Activated T-helper 1 cell treated with anti-CD3 and anti-CD28 coated beads, Interleukin-12 subunit alpha, Interleukin-12 subunit beta, Interleukin-2, Interleukin-4 antibody, amounts not matched to agents 30 ng/mL and 10 ng/mL and 1 ng/mL, durations not matched to agents 14 hours and 24 hours and 36 hours (primary cell): ENCODE measurements at places on chromosomes 12 and 14. TPM values are rescaled to one million over a fixed set of nuclear protein-coding genes. Genes with fewer than 3 reads are reported as not detected.

KRT6A gene
- total RNA-seq, result not detected in 2 replicates

- no peaks in the 10 kb centered on the region for H3K36me3 ChIP-seq
- H3K27me3 ChIP-seq, result peaks cover 4% of the 10 kb centered on the region
- no peak overlapping the region for H3K4me3 ChIP-seq
Measured at GRCh38 chr14:98946940-98947339, 325.1 kb downstream of the BCL11B start.

DNA sequence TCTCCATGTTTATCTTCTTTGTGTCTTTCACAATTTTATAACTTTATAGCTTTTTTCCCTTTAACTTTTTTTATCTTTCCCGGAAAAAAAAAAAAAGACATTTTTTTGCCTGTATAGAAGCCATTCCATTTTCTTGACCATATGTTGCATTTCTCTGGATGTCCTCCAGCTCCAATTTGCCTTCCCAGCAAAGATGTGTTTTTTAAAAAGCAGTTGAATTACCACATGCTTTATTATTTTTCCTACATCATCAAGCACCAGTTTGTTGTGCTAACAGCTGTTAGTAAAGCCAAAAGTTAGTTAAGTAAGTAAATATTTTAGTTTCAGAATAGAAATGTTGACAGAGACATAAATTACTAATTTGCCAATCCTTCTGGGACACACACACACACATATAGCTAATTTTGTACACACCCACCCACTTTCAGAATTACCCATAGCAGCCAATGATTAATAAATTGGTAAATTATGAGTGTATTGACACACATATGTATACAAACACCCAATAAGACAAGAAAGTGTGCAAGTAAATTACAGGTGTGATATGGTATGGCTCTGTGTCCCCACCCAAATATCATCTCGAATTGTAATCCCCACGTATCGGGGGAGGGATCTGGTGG lies 118.3 kb downstream of the SLC38A6 start:
- peaks cover 37% of the 10 kb centered on the region for H3K4me1 ChIP-seq
- peaks cover 9% of the 10 kb centered on the region for H3K36me3 ChIP-seq
- DNase-seq, result no peak
- H3K27ac ChIP-seq, result peak overlapping the region; percentile 8
- no peak overlapping the region for H3K4me3 ChIP-seq

GRCh38 chr12:77384941-77385340 lies 319.6 kb upstream of the E2F7 start:
- H3K36me3 ChIP-seq, result no peaks in the 10 kb centered on the region
- DNase-seq, result no peak
- no peak overlapping the region for H3K27ac ChIP-seq
- no peak overlapping the region for H3K4me3 ChIP-seq
- H3K4me1 ChIP-seq, result no peaks in the 10 kb centered on the region
- H3K27me3 ChIP-seq, result no peaks in the 10 kb centered on the region

GRCh38 chr12:56103066-56103711 lies 1.2 kb upstream of the PA2G4 start:
- no peaks in the 10 kb centered on the region for H3K27me3 ChIP-seq
- DNase-seq, result no peak
- H3K27ac ChIP-seq, result peak overlapping the region; percentile 89

- no peaks in the 10 kb centered on the region for H3K27me3 ChIP-seq
- no peak for DNase-seq
- H3K4me1 ChIP-seq, result no peaks in the 10 kb centered on the region
- no peaks in the 10 kb centered on the region for H3K36me3 ChIP-seq
- no peak overlapping the region for H3K27ac ChIP-seq
- no peak overlapping the region for H3K4me3 ChIP-seq
Measured at GRCh38 chr12:43118234-43118633, 433.8 kb downstream of the ADAMTS20 start.

GRCh38 chr14:99173086-99173485 lies 98.9 kb downstream of the BCL11B start:
- H3K27ac ChIP-seq, result no peak overlapping the region
- DNase-seq, result no peak
- H3K27me3 ChIP-seq, result no peaks in the 10 kb centered on the region
- peaks cover 17% of the 10 kb centered on the region for H3K36me3 ChIP-seq

- no peaks in the 10 kb centered on the region for H3K27me3 ChIP-seq
- no peaks in the 10 kb centered on the region for H3K36me3 ChIP-seq
- no peaks in the 10 kb centered on the region for H3K4me1 ChIP-seq
- no peak overlapping the region for H3K4me3 ChIP-seq
- DNase-seq, result no peak
Measured at GRCh38 chr12:88366101-88366500, 214.2 kb downstream of the KITLG start.

- H3K36me3 ChIP-seq, result no peaks in the 10 kb centered on the region
- no peak overlapping the region for H3K4me3 ChIP-seq
- no peaks in the 10 kb centered on the region for H3K4me1 ChIP-seq
- H3K27ac ChIP-seq, result no peak overlapping the region
Measured at GRCh38 chr12:112665958-112666357, 125.6 kb upstream of the RPH3A start.

ACSS3 gene
- total RNA-seq, result not detected in 2 replicates

DNA sequence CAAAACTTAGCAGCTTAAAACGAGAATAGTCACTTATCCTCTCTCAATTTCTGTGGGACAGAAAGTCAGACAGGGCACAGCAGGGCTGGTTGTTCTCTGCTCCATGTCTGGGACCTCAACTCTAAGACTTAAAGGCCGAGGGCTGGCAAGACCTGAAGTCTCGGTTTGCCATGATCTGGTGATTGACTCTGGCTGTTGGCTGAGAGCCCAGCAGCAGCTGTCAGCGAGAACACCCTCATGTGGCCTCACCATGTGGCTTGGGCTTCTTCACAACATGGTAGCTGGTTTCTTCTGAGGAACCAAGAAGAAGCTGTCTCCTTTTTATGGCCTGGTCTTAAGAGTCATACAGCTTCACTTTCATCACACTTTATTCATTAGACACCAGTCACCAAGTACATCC lies 1.7 kb upstream of the VASH1 start:
- no peaks in the 10 kb centered on the region for H3K36me3 ChIP-seq
- peaks cover 55% of the 10 kb centered on the region for H3K27me3 ChIP-seq
- peaks cover 24% of the 10 kb centered on the region for H3K4me1 ChIP-seq
- DNase-seq, result no peak

DNA sequence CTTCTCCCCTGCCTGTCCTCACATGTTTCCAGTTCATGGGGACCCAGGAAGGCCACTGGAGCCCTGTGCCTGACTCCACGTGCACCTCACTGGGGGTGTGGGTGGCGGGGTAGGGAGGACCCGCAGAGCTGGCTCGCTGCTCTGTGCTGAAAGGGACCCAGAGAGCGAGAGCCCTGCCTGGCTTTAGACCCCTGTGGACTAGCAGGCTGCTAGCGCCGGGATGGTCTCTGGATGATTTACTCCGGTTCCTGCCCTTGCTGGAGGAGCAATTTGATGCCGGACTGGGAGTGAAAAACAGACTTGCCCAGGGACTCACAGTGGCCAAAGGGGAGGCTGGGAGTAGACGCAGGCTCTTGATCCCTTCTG lies 49.0 kb downstream of the NTF3 start:
- no peaks in the 10 kb centered on the region for H3K4me1 ChIP-seq
- no peak for DNase-seq
- no peak overlapping the region for H3K4me3 ChIP-seq

- H3K27ac ChIP-seq, result no peak overlapping the region
- peaks cover 33% of the 10 kb centered on the region for H3K36me3 ChIP-seq
- peaks cover 11% of the 10 kb centered on the region for H3K4me1 ChIP-seq
- no peak for DNase-seq
Measured at GRCh38 chr14:89524990-89525667, 108.1 kb upstream of the FOXN3 start.

GRCh38 chr12:111089616-111090015 lies 169.2 kb upstream of the MYL2 start:
- H3K36me3 ChIP-seq, result no peaks in the 10 kb centered on the region
- H3K4me1 ChIP-seq, result peaks cover 8% of the 10 kb centered on the region
- H3K27me3 ChIP-seq, result peaks cover 2% of the 10 kb centered on the region
- no peak overlapping the region for H3K27ac ChIP-seq

DNA sequence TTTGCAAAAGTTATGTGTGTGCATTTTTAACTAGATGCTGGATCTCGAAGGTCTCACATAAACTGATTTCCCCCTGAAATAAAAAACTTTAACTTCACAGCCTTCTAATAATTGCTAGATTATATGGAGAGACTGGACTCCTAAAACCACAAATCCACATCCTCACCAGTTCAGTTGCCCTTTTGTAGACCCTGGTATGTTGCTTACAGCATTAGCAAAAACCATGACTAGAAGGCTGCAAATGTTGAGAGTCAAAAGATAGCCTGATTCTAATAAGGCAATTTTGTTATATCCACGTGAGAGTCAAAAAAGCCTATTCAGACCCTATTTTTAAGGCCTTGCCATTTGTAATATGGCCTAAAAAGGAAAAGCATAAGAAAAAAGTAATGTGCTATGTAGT lies 37.4 kb downstream of the RASSF8 start:
- H3K4me1 ChIP-seq, result no peaks in the 10 kb centered on the region
- no peak overlapping the region for H3K4me3 ChIP-seq
- H3K36me3 ChIP-seq, result no peaks in the 10 kb centered on the region
- no peak overlapping the region for H3K27ac ChIP-seq
- H3K27me3 ChIP-seq, result peaks cover 9% of the 10 kb centered on the region

ACOT4 gene
- total RNA-seq, result 1.1 and 1.9 TPM in 2 replicates

DNA sequence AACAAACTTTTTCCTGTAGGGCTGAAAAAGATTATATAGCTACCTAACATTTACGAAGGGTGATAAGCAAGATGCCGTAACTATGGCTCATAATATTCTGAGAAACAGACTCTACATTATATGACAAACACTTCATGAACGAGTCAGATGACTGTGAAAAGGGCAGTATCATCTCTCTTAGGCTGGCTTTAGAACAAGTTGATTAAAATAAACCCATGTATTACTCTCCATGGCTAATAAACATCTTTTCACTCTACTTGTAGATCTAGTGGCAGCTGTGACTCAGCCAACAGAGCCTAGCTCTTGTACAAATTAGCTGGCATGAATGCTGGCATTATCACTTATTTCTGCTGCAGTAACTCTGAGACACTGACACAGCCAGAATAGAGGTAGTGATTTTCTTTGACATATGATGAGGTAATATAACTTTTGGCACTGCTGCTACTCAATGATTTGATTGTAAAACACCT lies 47.1 kb downstream of the SLC2A13 start:
- no peak overlapping the region for H3K4me3 ChIP-seq
- H3K36me3 ChIP-seq, result no peaks in the 10 kb centered on the region
- H3K27me3 ChIP-seq, result peaks cover 7% of the 10 kb centered on the region
- no peak overlapping the region for H3K27ac ChIP-seq
- no peaks in the 10 kb centered on the region for H3K4me1 ChIP-seq

DNA sequence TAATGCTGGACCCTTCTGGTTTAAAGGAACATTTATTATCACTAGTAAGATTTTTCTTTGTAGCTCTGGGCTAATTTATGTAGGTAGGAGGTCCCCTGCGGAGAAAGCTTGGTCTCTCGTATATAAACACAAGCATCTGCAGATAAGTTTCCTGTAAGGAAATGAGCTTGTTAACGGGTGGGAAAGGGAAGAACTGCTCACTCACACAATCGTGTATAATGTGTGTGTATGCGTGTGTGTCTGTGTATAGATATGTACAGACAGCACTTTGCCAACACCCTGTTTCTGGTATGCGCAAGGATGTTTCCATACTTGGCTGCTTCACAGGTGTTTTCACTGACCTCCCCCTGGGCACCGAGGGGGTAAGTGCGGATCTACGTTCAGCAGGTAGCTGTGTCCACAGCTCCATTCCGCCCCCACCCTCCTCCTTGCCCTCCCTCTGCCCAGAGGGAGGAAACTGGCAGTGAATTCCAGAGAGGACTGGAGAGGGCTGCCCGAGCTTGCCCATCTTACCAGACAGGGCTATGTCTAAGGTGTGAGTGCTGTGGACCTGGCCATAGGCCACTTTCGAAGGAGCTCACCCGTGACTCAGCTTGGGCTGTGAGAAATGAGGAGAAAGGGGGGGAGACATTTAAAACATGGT lies 65.2 kb downstream of the NINJ2 start:
- DNase-seq, result no peak
- peaks cover 7% of the 10 kb centered on the region for H3K4me1 ChIP-seq
- no peak overlapping the region for H3K4me3 ChIP-seq
- H3K27ac ChIP-seq, result no peak overlapping the region
- H3K27me3 ChIP-seq, result peaks cover 8% of the 10 kb centered on the region
- H3K36me3 ChIP-seq, result peaks cover 2% of the 10 kb centered on the region

LTBP2 gene
- 0.05 and 0.24 TPM in 2 replicates for total RNA-seq

- H3K4me3 ChIP-seq, result no peak overlapping the region
- H3K27ac ChIP-seq, result no peak overlapping the region
- H3K36me3 ChIP-seq, result no peaks in the 10 kb centered on the region
- no peaks in the 10 kb centered on the region for H3K4me1 ChIP-seq
- no peak for DNase-seq
Measured at GRCh38 chr12:111822886-111823285, 19.1 kb upstream of the MAPKAPK5 start.

DNA sequence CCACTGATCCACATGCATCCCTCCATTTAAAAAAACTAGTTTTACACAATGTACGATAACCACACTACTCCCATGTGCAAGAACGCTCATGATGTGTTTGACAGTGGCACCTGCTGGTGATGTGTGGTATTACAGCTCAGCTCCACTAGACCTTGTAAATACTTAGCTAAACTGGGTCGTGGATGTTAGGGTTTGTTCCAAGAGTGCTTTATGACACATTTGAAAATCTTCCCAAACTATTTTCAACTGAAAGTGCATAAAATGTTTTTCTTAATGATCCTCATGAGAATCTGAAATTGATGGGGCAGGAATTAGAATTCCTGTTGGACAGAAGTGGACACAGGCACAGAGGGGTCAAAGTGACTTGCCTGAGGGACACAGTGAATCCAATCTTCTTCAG lies 99.2 kb downstream of the SCARB1 start:
- peaks cover 3% of the 10 kb centered on the region for H3K36me3 ChIP-seq
- no peak for DNase-seq
- H3K4me3 ChIP-seq, result no peak overlapping the region
- H3K4me1 ChIP-seq, result peaks cover 37% of the 10 kb centered on the region

GRCh38 chr14:39350866-39351265 lies 81.4 kb downstream of the FBXO33 start:
- no peak overlapping the region for H3K27ac ChIP-seq
- H3K4me1 ChIP-seq, result no peaks in the 10 kb centered on the region
- H3K4me3 ChIP-seq, result no peak overlapping the region
- peaks cover 36% of the 10 kb centered on the region for H3K36me3 ChIP-seq

GRCh38 chr12:29782285-29782870 lies 1.4 kb downstream of the TMTC1 start:
- no peak overlapping the region for H3K27ac ChIP-seq
- peaks cover 12% of the 10 kb centered on the region for H3K4me1 ChIP-seq
- H3K27me3 ChIP-seq, result peaks cover 29% of the 10 kb centered on the region
- peak overlapping the region; percentile 37 for H3K4me3 ChIP-seq
- H3K36me3 ChIP-seq, result no peaks in the 10 kb centered on the region

HOTAIR gene
- not detected in 2 replicates for total RNA-seq
